ENCODE measurements at places on chromosomes 13 and 19. TPM values are rescaled to one million over a fixed set of nuclear protein-coding genes. Genes with fewer than 3 reads are reported as not detected.

- no peak for DNase-seq
These were observed 23.5 kb downstream of the NKPD1 start for GRCh38 chr19:45137179-45137761.

DNA sequence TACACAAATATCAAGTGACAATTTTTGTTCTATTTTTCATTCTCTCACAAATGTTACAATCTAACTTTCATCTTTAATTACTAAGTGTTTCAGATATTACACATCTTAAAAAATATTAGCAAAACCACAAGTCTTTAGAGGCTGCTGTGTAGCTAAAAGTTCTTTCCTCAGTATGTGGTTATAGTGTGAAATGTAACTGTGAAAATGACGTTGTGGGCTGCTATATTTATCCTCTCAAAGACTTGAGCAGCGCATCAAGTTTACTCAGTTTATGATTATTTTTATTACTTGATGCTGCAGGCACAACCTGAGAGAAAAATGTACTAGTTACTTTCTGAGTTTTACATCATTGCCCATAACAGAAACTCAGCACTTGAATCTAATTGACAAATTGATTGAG lies 2860.6 kb upstream of the PCDH20 start:
- DNase-seq, result no peak

DNA sequence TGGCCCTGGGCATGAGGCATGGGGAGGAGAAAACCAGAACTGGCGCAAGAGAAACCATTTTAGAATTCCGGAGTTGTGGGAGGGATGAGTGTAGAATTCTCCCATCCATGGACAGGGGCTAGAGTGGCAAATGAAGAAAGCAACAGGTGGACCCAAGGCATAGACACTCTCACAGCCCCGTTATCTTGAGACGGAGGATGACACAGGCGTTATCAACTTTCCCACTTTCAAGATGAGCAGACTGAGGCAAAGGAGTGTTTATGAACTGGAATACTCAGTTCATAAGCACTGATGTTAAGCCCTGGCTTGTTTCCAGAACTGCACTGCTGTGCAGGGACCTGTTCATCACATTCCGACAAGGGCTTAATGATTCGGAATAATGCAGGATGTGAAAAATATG lies 1.1 kb upstream of the GTF3A start:
- DNase-seq, result no peak

Gene C1QTNF9
- not detected for polyA plus RNA-seq

- DNase-seq, result no peak
These were observed 18.0 kb upstream of the C1QTNF9B start for GRCh38 chr13:23915308-23915707.

- DNase-seq, result no peak
These were observed 30.2 kb upstream of the TFDP1 start for GRCh38 chr13:113554333-113554700.

DNA sequence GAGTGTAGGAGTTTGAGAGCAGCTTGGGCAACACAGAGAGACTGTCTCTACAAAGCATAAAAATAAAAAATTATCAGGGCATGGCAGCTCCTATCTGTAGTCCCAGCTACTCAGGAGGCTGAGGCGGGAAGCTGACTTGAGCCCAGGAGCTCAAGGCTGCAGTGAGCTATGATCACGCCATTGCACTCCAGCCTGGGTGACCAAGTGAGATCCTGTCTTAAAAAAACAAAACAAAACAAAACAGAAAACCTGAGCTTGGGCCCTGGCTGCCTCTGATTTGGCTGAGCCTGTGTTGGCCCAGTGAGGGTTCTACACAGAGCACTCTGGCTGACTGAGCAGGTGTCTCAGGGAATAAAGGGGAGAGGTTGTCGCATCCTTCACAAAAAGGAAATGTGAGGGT lies 8.0 kb downstream of the SLC7A9 start:
- DNase-seq, result no peak

Gene PBX4
- polyA plus RNA-seq, result 0.90 TPM
